ENCODE measurements at places on chromosomes 7 and 10.

GRCh38 chr7:5404421-5404826, 19.2 kb downstream of the TNRC18 start:
- no peak for DNase-seq

GRCh38 chr10:89134963-89135362, 72.2 kb downstream of the CH25H start:
- no peak for DNase-seq

- DNase-seq: no peak
These were observed 45.1 kb downstream of the AMZ1 start for GRCh38 chr7:2732959-2733584.

- DNase-seq: no peak
These were observed 143.8 kb downstream of the TEX36 start for GRCh38 chr10:125538947-125539731.

- DNase-seq: no peak
These were observed 6.9 kb upstream of the LAMB4 start for GRCh38 chr7:108137040-108137439.

DNA sequence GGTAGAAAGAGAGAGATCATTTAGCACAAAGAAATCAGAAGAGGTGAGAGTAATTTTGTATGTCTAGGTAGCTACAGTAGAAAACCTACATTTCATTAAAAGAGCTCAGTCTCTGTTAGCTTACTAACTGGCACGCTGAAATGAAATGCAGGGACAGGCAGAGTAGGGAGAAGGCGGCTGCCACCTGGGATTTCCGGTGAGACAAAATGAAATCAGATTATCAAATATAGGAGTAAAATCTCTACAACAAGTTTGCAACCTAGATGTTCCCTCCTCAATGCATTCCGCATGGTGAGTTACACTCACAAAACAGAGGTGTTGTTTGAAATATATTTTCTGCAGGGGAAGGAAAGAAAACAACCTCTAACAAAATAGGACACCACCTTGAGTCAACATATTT, 55.9 kb downstream of the VOPP1 start:
- DNase-seq: no peak

DNA sequence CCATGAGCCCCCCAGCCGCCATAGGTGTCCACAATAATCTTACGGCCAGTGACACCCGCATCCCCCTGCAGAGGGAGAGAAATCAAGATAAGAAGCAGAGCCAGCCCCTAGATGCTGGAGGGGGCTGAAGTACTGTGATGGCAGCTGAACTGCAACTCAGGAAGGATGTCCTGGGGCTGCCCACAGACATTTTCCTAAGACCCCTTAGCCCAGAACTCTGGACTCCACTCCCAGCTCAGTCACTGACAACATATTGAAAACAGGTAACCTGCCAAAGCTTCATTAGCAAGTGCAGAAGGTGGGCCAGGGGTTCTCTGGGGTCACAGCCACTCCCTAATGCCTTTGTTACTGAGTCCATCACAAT, 14.3 kb downstream of the MAT1A start:
- DNase-seq: no peak

DNA sequence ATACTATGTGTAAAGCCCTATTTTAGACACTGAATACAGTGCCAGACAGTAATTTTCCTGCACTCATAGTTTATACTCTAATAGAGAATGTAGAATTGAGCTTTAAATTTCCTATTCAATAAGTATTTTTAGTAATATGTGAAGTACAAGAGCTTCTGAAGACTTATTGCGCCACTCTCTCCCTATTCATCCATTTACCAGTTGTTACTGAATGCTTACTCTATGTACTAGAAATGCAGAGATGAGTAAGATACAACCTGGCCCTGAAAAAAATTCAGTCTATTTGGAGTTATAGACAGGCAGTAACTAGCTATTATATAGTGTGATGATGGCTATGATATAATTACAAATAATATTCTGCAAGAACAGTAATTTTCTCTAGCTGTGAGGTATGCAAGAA, 98.8 kb downstream of the ADK start:
- no peak for DNase-seq

GRCh38 chr7:110974441-110974840, 116.5 kb upstream of the LRRN3 start:
- DNase-seq: no peak

GRCh38 chr10:84607523-84607922, 279.1 kb downstream of the CCSER2 start:
- no peak for DNase-seq

DNA sequence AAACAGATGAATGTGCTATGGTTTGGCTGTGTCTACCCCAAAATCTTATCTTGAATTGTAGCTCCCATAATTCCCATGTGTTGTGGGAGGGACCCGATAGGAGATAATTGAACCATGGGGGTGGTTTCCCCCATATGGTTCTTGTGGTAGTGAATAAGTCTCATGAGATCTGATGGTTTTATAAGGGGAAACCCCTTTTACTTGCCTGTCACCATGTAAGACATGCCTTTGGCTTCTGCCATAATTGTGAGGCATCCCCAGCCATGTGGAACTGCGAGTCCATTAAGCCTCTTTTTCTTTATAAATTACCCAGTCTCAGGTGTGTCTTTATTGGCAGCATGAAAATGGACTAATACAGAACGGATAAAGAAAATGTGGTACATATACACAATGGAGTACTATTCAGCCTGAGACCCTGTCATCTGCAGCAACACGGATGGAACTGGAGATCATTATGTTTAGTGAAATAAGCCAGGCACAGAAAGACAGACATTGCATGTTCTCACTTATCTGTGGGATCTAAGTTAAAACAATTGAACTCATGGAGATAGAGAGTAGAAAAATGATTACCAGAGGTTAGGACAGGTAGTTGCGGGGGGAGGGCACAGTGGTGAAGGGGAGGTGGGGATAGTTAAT, 587.6 kb upstream of the NRP1 start:
- no peak for DNase-seq

All from GM12891 (cell line).